ENCODE measurements at places on chromosomes 7 and 10. TPM values are rescaled to one million over a fixed set of nuclear protein-coding genes. Genes with fewer than 3 reads are reported as not detected.
A peak's percentile ranks its signal among the peaks of the same experiment; 100 is the strongest.

- no peak overlapping the region for H3K27ac ChIP-seq
- H3K27me3 ChIP-seq = no peaks in the 10 kb centered on the region
- no peaks in the 10 kb centered on the region for H3K36me3 ChIP-seq
- DNase-seq = no peak
These were observed 180.0 kb upstream of the MDFIC start for GRCh38 chr7:114741911-114742310.

DNA sequence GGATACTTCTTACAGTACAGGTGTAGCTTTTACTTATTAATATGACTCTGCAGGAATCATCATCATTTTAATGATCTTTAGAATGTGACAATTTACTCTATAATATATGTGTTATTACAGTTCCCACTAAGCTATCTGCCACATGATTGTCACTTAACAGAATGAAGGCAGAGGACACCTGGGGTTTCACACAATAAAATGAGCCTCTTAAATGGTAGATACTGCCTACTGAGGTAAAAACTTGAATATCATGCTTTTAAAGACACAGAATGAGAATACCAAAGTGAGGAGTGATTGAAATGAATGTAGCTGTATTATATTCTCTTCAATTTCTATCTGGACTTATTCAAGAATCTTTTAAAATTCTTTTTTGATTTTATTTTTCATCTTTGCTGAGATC is 1255.3 kb upstream of the LRRN3 start:
- no peak overlapping the region for H3K4me3 ChIP-seq
- no peak for DNase-seq
- no peak overlapping the region for H3K27ac ChIP-seq
- no peaks in the 10 kb centered on the region for H3K36me3 ChIP-seq

GRCh38 chr10:109963439-109963838 is 40.1 kb upstream of the XPNPEP1 start:
- no peak for DNase-seq
- H3K27me3 ChIP-seq = no peaks in the 10 kb centered on the region
- H3K27ac ChIP-seq = no peak overlapping the region
- H3K4me1 ChIP-seq = no peaks in the 10 kb centered on the region
- H3K4me3 ChIP-seq = no peak overlapping the region

GRCh38 chr10:76191336-76191735 is 759.9 kb downstream of the LRMDA start:
- H3K4me1 ChIP-seq = no peaks in the 10 kb centered on the region
- no peaks in the 10 kb centered on the region for H3K27me3 ChIP-seq
- no peak overlapping the region for H3K4me3 ChIP-seq

GRCh38 chr10:1516492-1517165 is 220.7 kb downstream of the ADARB2 start:
- no peaks in the 10 kb centered on the region for H3K36me3 ChIP-seq
- H3K27ac ChIP-seq = no peak overlapping the region
- H3K27me3 ChIP-seq = no peaks in the 10 kb centered on the region
- H3K4me3 ChIP-seq = no peak overlapping the region
- DNase-seq = no peak

DNA sequence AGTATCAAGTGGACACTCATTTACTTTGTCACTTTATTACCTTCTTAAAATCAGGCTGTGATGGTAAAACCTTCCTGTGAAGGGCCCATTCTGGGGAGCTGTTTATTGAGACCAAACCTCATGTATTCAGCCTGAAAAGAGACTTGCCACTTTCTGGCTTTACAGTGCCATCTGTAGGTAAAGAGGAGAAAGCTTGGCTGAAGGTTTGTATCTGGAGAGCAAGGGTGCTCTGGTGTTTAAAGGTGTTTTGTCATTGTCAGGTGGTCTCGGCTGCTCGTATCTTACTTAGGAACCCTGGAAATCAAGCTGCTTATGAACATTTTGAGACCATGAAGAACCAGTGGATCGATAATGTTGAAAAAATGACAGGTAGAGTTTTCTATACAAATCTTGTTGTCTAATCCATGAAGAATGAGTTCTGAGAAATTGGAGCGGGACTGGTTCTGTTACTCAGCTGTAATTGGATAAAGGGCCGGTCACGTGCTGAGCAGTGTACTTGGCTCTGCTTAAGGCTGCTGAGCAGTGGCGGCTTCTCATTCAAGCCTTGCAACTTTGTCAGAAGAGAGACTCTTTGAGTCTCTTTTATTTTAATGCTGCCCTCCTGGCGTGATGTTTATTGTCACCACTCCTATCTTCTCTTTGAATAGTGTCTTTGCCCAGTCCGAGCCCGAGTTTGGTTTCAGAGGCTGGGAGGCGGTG is 46.9 kb downstream of the AP3M1 start:
- no peak overlapping the region for H3K27ac ChIP-seq
- H3K4me3 ChIP-seq = no peak overlapping the region
- no peaks in the 10 kb centered on the region for H3K27me3 ChIP-seq

DNA sequence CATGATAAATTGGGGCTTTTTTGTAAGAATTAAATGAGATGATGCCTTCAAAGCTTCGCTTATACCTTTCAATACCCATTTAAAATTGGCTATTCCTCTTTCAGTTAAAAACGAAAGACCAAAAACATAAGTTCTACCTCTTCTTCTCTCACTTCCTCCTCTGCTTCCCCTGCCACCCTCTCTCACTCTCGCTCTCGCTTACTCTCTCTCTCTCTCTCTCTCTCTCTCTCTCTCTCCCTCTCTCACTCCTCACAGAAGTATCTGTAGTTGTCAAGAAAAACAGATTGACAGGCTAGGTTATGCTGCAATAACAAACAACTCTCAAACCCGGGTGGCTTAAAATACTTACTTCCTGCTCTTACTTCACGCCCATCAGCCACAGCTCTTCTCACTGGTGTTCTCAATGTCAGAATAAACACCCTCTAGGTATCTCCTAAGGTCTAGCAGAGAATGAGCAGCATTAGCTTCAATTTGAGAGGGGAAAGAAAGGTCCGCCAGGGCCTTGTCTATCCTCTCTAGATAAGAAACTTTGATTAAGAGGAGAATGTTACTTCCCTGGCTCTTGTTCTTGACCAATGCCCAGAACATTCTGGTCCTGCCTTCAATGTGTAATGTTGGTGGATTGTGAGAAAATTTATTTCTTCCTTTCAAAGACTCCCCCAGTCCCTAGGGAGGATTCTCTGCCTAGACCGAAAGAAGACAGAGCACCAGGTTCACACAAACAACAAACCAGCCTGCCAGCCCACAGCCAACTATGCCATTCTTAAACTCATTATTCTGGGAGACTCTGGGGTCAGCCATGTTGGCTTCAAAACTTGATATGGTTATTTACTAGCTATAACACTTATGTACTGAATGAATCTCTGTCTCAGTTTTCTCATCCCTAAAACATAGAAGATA is 1028.7 kb downstream of the XPNPEP1 start:
- DNase-seq = no peak
- no peak overlapping the region for H3K27ac ChIP-seq
- H3K4me3 ChIP-seq = no peak overlapping the region
- H3K27me3 ChIP-seq = no peaks in the 10 kb centered on the region

DNA sequence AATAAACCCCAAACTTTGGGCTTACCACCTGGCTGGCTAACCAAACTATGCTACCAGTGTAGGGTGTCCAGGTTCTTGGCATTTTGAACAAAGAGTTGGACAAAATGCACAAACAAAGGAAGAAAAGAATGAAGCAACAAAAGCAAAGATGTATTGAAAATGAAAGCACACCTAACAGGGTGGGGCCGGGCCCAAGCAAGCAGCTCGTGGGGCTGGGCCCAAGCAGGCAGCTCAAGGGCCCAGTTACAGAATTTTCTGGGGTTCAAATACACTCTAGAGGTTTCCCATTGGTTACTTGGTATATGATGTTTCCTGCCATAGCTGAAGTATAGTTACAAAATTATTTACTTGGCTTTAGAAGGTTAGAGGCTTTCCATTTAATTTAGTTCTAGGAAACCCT is 15.7 kb downstream of the ACADSB start:
- no peaks in the 10 kb centered on the region for H3K36me3 ChIP-seq
- H3K4me1 ChIP-seq = no peaks in the 10 kb centered on the region
- no peak for DNase-seq
- no peaks in the 10 kb centered on the region for H3K27me3 ChIP-seq
- no peak overlapping the region for H3K27ac ChIP-seq

DNA sequence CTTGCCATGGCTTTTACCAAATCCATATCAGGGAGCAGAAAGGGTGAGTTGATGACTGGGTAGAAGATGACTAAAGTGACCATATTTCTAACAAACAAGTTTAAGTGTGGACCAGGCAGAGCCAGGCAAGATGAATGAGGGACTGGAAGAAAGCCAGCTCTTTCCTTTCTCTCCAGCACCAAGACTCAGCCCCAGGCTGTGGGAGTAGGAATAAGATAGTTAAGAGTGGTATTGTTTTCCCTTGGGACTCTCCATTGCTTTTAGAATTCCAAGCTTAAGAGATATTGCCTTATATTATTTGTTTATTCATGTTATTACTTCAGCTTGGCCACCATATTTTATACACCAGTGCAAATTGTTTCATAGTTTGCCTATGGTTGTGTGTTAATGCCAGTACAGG is 28.8 kb upstream of the TSPAN33 start:
- no peak overlapping the region for H3K27ac ChIP-seq
- H3K27me3 ChIP-seq = no peaks in the 10 kb centered on the region
- H3K4me1 ChIP-seq = no peaks in the 10 kb centered on the region
- H3K36me3 ChIP-seq = no peaks in the 10 kb centered on the region
- DNase-seq = no peak

- H3K36me3 ChIP-seq = no peaks in the 10 kb centered on the region
- H3K4me3 ChIP-seq = no peak overlapping the region
- H3K27me3 ChIP-seq = no peaks in the 10 kb centered on the region
- DNase-seq = peak; percentile 34
- no peaks in the 10 kb centered on the region for H3K4me1 ChIP-seq
- H3K27ac ChIP-seq = no peak overlapping the region
These were observed 14.6 kb upstream of the GDI2 start for GRCh38 chr10:5827841-5828240.

GRCh38 chr7:137789215-137789882 is 57.4 kb downstream of the DGKI start:
- H3K4me3 ChIP-seq = no peak overlapping the region
- no peaks in the 10 kb centered on the region for H3K27me3 ChIP-seq
- no peak overlapping the region for H3K27ac ChIP-seq
- no peak for DNase-seq
- no peaks in the 10 kb centered on the region for H3K36me3 ChIP-seq

DNA sequence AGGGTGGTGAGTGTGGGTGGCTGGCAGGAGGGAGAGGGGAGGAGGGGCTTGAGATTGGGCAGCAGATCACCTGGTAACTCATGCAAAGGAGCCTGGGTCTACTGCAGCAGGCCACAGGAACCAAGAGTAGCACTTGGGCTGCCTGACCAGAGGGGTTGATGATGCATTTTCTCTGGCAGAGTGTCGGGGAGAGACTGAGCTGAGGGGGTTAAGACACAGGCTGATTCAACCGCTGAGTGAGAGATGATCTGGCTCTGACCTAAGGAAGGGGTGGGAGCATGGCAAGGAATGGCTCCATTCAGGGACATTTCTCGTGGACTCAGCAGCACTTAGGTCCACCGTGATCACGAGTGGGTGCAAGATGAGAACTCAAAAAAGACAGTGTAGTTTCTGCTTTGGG is 115.5 kb upstream of the STK17A start:
- H3K27ac ChIP-seq = no peak overlapping the region
- no peaks in the 10 kb centered on the region for H3K27me3 ChIP-seq
- H3K36me3 ChIP-seq = no peaks in the 10 kb centered on the region
- no peak for DNase-seq
- H3K4me3 ChIP-seq = no peak overlapping the region
- no peaks in the 10 kb centered on the region for H3K4me1 ChIP-seq

DNA sequence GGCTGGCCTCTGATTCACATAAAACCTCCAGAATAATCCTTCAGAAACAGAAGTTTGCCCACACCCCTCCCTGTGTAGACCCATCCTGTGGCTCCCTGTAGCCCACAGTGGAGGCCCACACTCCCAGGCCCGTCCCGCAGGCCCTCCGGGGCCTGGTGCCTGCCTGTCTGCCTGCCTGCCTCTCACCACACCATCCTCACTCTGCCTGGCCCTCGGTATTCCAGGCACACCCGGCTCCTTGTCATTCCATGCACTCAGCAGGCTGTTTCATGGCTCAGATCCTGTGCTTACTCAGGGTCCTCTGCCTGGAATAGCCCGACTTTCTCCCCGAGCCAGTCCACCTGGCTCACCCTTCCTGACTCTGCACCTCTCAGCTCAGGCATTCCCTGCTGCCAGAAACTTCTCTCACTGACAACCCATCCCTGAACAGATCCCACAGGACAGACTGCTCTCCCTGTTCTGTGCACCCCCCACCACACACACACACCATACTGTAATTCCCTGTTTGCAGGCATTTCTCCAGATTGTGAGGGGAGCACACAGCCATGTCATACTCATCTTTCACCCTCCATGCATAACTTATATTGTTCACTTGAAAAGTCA is 498.0 kb upstream of the ZMIZ1 start:
- H3K4me3 ChIP-seq = no peak overlapping the region
- H3K4me1 ChIP-seq = no peaks in the 10 kb centered on the region
- no peaks in the 10 kb centered on the region for H3K27me3 ChIP-seq
- no peaks in the 10 kb centered on the region for H3K36me3 ChIP-seq
- DNase-seq = peak; percentile 61

DNA sequence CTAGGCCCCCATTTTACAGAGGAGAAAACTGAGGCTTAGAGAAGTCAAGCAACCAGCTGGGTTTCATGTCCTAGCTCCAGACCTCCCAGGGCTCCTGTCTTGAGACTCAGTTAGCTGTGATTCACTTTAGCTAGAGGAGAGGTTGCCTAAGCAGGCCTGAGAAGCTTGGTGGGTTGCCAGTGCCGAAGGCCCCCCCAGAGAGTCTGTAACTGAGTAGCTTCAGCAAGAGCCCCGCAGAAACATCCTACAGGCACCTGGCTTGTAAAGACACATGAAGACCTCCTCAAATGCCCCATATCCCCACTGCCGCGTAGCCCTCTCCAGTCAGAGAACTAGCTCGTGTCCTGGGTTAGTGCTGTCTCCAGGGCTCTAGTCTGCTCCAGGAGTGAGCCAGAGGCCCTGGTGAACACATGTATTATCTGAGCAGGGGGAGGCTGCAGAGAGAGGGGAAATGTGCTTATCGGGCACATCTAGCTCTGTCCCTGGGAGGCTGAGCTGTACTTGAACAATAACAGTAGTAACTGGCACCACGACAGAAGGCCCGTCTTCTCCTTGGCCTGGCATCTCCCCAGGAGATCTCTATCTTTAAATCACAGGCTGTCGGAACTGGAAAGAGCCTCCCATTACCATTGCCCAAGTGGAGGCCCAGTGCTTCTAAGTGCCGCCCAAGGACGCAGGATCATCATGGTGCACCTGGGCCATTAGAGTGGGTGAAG is 28.9 kb downstream of the UNC5B start:
- no peak for DNase-seq
- H3K27me3 ChIP-seq = no peaks in the 10 kb centered on the region
- H3K36me3 ChIP-seq = no peaks in the 10 kb centered on the region
- no peak overlapping the region for H3K4me3 ChIP-seq
- H3K4me1 ChIP-seq = no peaks in the 10 kb centered on the region

DNA sequence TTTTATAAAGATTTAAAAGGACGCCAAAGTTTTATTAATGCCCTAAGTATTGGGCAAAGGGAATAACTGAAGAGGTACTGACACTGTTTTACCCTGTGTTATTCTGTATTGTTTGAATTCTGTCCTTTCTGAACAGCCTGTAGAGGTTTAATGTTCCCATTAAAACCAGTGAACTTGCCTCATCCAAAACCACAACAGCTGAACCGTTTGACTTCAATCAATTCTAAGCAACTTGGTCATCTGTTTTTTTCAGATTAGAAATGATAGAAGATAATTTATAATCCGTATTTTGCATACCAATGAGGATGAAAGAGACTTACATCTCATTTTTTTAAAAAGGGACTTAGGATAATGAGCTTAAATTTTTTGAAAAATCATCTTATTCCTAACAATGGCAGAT is 40.4 kb downstream of the HACD1 start:
- no peak for DNase-seq
- H3K4me1 ChIP-seq = no peaks in the 10 kb centered on the region
- no peak overlapping the region for H3K27ac ChIP-seq
- H3K27me3 ChIP-seq = no peaks in the 10 kb centered on the region

CCDC172 gene
- not detected for total RNA-seq

NME8 gene
- not detected for total RNA-seq
